ENCODE measurements at places on chromosomes 12 and 14.

- DNase-seq: no peak
Observed at GRCh38 chr12:121778567-121779421, 14.7 kb downstream of the RHOF start.

DNA sequence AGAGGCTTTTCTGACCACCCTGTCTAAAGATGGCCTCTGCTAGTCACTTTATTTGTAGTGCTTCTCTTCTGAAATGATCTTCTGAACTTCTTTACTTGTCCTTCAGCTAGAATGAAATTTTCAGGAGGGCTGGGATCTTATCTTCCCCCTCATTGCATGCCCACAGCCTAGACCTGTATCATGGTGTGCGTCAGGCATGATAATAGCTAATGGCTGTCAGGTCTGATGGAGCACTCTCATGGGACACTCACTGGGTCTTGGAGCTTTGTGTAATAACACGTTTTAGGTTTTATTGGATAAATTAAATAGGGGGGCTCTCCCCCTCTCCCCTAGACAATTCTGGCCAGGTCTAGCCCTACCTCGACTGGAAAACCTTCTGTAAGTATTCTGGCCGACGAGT, 97.1 kb upstream of the NRXN3 start:
- no peak for DNase-seq

- no peak for DNase-seq
Observed at GRCh38 chr12:82682851-82683261, 3.9 kb upstream of the TMTC2 start.

GRCh38 chr14:55930016-55930784, 188.0 kb upstream of the PELI2 start:
- no peak for DNase-seq

- no peak for DNase-seq
Observed at GRCh38 chr14:30349520-30349919, 209.4 kb upstream of the G2E3 start.

DNA sequence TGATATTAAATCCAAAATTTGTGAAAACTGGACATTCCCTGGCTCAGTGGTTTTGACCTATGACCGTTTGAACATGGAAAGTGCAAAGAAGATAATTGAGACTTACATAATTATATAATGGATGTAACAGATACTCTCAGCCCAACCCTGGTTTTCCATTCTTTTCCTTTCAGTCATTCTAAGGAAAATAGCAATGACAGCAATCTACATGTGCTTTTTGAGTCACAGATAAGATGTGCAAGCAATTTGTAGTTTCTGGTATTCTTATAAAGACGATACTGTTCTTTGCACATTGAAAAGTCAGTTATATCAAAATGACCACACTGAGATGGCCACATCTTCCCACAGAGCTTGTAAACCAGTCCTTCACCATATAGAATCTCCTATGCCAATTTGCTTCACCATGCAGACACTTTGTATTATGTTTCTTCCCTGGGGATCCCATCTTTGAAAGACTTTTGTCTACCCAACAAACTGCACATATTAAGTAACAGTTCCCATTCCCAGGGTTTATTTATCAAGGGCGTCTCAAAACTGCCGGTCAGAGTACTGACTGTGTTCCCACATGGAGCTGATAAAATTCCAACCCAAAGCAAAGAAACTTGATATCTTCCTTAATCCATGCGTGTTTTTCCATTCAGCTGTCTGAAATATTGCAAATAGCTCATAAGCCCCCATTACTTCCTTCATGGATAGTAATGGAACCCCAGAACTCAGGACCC, 34.8 kb downstream of the PLXNC1 start:
- DNase-seq: no peak

- no peak for DNase-seq
Observed at GRCh38 chr14:69259527-69260189, at the start of gene GALNT16. Gene GALNT16, plus strand, starts transcription at chr14:69260158. Its CDS starts 133 bp downstream, at chr14:69260291.

DNA sequence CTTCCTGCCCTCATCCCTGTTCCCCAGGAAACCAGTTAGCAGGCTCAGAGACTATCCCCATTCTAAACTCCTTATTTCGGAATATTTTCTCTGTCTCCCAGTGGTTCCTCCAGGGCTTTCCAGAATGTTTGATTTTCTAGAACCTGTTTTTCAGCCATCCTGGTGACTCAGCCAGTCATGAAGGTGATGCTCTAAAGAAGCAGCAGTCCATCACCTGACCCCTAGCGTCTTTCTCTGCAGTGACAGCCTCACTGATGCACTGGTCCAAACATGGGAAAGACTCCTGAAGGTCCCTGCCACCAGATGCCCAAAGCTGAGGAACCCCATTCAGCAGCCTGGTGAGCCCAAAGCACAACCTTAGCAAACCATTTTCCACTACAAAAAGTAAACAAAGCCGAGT, 212.6 kb downstream of the PHETA1 start:
- DNase-seq: no peak

GRCh38 chr12:109264095-109264942, 44.8 kb downstream of the FOXN4 start:
- no peak for DNase-seq

DNA sequence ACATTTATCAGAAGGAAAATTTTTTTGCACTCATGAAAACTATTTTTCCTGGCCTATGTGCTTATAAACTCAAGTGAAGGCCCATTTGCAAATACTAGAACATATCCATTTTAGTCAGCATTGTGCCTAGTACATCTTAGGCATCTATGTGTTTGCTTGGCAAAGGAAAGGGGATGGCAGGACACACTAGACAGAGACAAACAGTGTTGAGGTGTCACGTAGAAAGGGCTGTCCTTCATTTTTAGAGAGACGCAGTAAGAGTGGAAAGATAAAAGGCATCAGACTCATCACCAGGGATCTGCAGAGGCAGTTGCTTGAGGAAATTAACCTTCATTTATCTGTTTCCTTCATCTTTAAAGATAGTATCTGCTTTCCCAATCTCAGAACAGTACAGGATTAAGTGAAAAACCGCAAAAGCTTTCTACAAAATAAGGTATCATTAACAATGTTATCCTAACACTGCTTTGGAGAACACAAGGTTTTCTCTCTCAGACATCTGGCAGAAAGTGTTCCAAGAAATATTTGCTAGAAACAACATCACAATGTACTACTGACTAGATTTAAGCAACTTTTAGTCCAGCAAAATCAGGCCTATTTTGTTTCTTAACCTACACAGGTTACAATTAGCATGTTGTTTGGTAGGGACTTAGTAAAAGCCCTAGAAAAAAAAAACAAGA, 2.0 kb downstream of the YBX3 start:
- no peak for DNase-seq

- DNase-seq: no peak
Observed at GRCh38 chr14:74609721-74610120, 2.3 kb downstream of the LTBP2 start.

DNA sequence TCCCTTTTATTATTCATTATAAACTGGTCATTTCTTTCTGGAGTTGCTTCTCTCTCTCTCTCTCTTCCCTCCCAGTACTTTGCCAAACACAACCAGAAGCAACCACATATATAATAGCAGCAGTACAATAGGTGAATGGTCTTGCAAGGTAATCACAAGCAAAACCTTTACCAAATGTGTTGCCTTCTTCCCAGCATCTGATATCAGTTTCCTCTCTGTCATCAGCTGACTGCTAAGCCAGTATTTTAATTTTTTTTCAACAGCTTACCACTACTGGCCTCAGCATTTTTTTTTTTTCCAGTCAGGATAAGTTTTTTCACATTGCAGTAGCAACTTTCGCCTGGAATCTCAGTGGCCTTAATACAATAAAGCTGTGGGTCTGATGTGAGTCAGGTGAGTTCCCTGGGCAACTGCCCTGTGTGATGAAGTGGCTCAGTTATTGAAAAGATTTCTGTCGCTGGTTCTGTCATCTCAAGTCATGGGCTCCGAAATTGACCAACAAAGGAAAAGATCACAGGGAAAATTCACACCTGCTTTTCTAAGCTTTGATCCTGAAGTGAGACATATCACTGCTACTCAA, 282.5 kb upstream of the AMIGO2 start:
- DNase-seq: no peak

DNA sequence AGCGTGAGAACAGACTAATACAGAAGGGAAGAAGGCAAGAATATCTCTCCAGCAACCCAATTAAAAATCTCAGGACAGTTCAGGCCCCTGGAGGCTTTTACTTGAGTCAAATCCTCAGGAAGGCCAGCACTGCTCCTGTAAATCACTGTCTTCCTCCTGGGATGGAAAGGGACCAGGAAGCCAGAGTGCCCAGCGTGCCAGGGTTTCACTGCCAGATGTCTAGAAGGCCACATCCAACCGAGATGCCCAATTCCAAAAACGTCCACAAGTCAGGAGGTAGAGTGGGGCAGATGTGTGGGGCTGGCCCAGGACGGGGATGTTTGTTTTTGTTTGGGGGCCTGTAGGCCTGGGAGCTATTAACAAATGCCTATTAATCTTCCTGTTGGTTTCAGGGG, 332.0 kb downstream of the MED13L start:
- no peak for DNase-seq

DNA sequence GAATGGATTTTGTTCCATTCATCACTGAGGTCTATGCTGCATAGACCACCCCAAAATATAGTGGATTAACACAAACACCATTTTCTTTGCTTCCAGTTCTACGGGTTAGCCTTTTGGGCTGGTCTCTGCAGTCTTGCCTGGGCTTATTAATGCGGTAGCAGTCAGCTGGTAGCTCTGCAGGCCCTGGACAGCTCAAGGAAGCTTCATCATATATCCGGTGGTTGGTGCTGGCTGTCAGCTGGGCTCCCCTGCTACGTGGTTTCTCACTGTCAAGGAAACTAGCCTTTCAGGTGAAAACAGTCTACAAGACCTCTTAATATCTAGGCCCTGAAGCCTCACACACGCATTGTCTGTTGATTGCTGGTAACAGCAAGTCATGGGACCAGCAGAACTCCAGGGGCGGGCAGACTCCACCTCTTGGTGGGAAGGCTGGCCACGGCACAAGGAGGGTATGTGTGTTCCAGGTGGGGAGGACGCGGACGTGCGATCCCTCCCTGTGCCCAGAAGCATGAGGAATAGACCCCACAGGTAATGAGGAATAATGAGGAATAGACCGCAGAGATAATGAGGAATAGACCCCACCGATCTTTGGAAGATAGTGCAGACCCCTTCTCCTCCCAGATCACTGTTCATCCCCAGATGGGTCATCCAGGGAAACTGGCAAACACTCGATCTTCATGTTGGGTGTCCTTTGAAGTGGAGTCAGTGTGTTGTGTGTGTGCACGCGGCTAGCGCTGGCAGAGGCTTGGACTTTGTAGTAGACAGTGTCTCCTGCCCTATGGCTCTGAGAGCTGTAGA, 13.3 kb downstream of the TSPAN9 start:
- no peak for DNase-seq

DNA sequence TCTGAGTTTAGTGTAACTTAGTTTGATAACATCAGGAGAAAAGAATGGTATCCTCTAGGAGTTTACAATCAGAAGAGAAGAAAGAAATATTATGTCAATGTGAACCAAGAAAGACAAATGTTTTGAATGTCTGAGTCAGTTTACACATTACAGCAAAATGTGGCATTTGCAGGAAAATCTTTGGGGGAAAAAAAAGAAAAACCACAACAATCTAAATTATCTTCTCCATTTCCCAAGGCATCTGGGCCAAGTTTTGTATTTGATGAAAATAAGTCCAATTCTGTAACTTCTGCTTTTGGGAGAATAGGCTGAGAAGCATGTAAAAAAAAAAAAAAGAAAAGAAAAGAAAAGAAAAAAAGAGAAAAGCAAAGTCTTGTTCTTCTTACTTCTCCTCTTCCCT, 58.8 kb upstream of the FLRT2 start:
- DNase-seq: no peak

- DNase-seq: no peak
Observed at GRCh38 chr12:44465139-44465538, 411.0 kb downstream of the NELL2 start.

GRCh38 chr12:9920451-9920850, 11.7 kb downstream of the CLEC2A start:
- DNase-seq: no peak
